Activated CD4-positive, alpha-beta T cell treated with anti-CD3 and anti-CD28 coated beads, Interleukin-2, amount 10 ng/mL, durations not matched to agents 7 days and 5 days (primary cell): ENCODE measurements at places on chromosomes 2 and 18.

- DNase-seq, result no peak
These were observed 222.9 kb downstream of the STK39 start for GRCh38 chr2:168024459-168024858.

DNA sequence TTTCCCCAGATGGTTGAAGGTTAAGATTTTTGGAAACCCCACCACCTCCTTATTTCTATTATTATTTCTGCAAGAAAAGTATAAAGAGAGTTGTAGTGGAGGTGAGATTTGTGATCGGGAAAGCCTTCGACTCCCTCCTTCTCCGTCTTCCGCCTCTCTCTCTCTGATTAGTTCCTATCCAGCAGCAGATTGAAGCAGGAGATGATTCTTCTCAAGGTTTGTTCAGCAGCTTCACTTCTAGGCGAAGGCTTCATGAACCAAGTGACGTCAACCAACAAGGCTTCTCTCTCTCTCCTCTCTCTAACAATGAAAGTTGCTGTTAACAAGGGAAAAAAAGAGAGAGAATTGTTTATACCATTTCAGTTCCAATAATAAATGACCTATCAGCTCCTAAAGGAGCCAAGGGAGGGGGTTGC lies at the start of gene BAZ2B:
Gene BAZ2B (minus strand): TSS at position 263 of the 416 bp plus-strand sequence. CDS start 137,829 bp downstream, outside the sequence.
- no peak for DNase-seq

GRCh38 chr18:79935499-79935898 lies 16.0 kb downstream of the SLC66A2 start:
- no peak for DNase-seq

GRCh38 chr2:223720367-223720766 lies 117.0 kb downstream of the AP1S3 start:
- DNase-seq, result no peak

DNA sequence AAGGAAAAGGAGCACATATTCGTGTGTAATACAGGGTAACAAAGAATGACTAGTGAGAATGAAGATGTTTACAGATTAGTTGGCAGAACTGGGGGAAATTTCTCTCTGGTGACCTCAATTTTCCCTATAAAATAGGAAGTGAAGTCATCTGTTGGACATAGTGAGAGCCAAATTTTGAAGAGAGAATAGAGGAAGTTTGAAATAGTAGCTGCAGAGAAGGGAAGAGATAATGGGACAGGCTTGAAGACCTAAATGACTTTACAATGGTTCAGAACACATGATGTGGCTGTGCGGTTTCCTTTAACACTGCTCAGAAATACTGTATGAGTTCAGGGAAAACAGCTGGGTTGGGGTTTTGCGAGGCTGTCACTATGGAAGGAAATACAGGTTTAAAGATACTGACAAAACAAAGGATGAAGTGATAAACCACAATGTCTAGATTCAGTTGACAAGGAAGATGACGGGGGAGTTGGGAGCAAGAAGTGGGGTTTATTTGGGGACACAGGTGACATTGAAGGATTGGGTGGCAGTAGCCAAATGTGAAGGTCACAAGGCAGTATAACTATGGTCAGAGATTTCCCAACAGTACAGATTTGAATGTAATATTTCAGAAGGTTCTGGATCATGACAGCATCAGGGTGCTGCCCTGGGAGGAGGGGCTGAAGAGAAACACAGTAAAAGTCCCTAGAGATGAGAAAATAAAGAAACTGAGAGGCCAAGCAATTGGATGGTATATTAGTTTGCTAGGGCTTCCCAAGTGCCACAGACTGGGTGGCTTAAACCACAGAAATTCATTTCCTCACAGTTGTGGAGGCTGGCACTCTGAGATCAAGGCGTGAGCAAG lies 82.6 kb upstream of the TANK start:
- DNase-seq, result peak; percentile 91

GRCh38 chr2:8548619-8549150 lies 133.2 kb upstream of the ID2 start:
- DNase-seq, result no peak

- no peak for DNase-seq
These were observed 234.4 kb downstream of the TRIB2 start for GRCh38 chr2:12950957-12951656.

DNA sequence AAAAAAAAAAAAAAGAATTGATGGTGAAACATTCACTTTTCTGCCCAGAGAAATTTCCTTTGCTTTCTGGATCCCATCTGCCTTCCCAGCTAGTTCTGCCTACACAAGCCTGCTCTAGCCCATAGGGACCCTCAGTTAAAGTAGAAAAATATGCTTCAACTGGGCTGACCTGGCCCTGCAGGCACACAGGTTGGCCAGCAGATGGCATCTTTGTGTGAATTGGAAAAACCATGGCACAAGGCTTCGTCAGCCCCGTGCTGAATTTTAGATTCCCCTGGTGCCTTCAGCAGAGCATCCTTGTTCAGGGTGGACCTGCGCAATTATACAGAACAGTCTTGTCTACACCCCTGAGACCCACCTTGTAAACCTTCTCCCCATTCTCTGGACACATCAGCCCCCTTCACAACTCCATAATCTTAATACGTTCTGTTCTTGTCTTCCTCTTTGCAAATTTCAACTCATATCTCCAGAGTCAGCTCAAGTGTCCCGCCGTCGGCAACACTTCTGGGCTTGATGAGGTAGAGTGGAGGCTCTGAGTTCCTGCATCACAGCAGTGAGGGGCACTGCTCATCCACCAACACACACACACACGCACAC lies 114.5 kb downstream of the INSIG2 start:
- DNase-seq, result peak; percentile 68

GRCh38 chr18:10860928-10861327 lies 288.4 kb downstream of the PIEZO2 start:
- DNase-seq, result no peak

DNA sequence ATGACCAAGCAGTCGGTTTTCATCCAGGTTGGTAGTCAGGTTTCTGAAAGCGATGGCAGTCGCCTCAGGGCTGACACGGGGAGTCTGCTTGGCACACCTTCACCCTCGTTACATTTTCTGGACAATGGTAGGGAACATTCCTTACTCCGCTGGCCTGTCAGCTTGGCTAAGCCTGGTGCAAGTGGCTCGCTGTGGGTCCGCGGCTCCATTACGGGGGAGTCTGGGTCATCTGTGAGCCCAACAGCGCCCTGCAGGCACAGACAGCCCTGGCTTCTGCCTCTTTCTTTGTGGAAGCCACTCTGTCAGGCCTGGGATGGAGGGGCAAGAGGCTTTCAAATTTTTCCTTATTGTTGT lies 95.6 kb downstream of the HDAC4 start:
- DNase-seq, result no peak

- DNase-seq, result no peak
These were observed 448.4 kb downstream of the SLC4A3 start for GRCh38 chr2:220075835-220076234.

GRCh38 chr18:50424877-50425690 lies 50.2 kb downstream of the SKA1 start:
- DNase-seq, result no peak

GRCh38 chr2:11558214-11558886 lies 24.5 kb downstream of the GREB1 start:
- no peak for DNase-seq

- DNase-seq, result peak; percentile 28
These were observed 58.2 kb downstream of the KLHL14 start for GRCh38 chr18:32714571-32715148.

- DNase-seq, result no peak
These were observed 10.2 kb downstream of the TSHZ1 start for GRCh38 chr18:75220551-75221355.

DNA sequence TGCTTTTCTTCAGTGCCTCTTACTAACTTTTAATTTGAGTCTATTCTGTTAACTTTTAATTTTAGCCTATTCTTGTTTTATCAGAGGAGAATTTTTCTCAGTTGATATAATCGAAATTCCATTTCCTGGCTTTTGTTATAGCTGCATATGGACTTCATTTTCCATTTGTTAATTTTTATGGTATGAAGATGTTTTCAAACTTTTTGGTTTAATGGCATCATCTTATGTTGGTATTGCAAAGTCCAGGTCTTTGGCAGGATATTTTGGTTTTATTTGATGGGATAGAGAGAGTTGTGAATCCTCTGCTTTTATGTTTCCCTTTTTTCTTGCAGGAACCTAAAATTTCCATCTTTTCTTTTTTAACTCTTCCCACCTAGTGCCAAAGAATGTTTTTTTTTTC lies 70.9 kb upstream of the RAPGEF4 start:
- no peak for DNase-seq

GRCh38 chr2:174981331-174981730 lies 23.9 kb downstream of the CHN1 start:
- no peak for DNase-seq

GRCh38 chr2:57696016-57696415 lies 350.6 kb upstream of the VRK2 start:
- DNase-seq, result no peak

DNA sequence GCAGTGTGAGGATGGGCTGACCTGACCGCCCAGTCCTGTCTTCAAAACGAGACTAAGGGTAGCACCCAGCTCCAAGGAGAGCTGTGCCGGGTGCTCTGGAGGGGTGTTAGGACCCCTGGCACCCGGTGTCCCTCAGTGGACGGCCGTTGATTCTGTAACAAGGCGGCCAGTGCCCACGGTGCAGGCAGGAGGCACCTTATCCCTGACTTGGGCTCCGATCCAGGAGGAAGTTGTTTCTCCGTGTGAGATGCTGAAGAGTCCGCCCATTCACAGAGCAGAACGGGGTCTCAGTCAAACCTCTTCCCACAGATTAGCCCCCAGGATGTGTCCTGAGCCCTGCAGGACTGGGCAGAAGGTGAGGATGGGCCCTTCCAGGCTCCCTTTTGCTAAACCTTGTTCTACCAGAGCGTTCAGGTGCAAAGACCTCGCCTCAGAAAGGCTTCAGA lies 123.0 kb downstream of the NFATC1 start:
- peak; percentile 4 for DNase-seq

DNA sequence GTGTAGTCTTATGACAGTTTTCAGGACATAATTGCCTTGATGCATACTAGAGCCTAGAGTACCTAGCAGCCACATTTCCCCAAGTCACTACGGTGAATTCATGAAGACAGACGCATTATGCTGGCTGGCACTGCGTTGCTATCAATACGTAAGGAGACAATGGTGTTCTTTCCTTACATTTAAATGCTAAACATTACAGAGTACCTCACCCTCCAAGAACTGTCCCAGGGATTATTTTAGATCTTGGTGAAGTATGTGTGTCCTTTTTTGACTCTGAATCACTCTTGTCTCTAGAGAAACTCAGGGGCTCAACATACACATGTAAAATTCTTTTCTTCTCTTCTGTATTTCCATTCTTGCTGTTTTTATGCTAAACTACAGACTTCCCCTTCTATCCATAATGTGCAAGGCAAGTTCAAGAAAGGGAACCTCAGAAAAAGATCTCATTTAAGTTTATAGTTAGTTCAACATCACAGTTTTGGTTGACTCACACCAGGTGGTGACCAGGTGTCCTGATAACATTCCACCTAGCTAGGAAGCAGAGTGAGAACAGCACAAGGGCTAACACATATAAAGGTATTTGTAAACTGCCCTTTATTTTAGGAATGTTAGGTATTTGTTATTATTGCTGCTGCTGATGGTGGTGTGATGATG lies 212.4 kb upstream of the HNRNPA3 start:
- no peak for DNase-seq

DNA sequence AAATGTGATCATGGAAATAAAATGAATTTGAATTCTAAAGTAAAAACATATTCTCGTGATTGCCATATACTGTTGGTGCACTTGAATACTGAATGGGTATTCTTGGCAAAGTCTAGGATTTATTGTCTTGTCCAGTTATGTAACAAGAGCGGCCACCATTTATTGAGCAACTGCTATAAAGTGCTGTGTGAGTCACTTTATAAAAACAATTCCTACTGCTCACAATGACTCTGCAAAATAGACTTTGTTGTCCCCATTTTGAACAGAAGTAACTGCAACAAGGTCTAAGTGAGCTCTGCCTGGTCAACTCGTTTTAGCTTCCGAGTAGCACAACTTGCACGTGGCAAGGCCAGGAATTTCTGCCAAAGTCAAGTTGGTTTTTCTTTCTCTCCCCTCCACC lies 995.6 kb upstream of the FANCL start:
- DNase-seq, result no peak

- no peak for DNase-seq
These were observed 115.6 kb upstream of the CYP1B1 start for GRCh38 chr2:38191516-38191915.

GRCh38 chr2:146376511-146377064 lies 1468.2 kb upstream of the ACVR2A start:
- DNase-seq, result no peak

DNA sequence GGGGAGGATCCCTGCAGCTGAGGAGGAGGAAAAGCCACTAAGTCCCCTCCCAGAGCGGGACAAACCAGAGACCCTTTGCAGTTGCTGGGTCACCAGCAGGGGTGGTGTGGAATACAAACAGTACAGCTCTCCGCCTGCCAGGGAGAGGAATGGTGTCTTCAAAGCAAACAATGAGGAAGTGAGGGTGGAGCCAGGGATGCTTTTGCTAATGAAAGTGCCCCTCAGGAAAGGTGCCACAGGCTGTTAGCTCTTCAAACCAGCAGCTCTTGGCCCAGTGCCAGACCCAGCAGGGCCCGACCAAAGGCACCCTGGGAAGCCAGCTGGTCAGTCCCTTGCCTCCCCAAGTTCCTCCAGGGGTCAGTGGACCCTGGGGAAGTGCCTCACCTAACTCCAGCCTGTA lies 102.8 kb downstream of the HIBCH start:
- DNase-seq, result no peak

- no peak for DNase-seq
These were observed 75.9 kb downstream of the ADCYAP1 start for GRCh38 chr18:980586-980985.

- DNase-seq, result no peak
These were observed 147.8 kb downstream of the EXOC6B start for GRCh38 chr2:72678024-72678423.

- no peak for DNase-seq
These were observed 623.3 kb upstream of the LRRTM4 start for GRCh38 chr2:78145395-78145996.

GRCh38 chr18:75107196-75107930 lies 101.6 kb downstream of the PTGR3 start:
- DNase-seq, result no peak

DNA sequence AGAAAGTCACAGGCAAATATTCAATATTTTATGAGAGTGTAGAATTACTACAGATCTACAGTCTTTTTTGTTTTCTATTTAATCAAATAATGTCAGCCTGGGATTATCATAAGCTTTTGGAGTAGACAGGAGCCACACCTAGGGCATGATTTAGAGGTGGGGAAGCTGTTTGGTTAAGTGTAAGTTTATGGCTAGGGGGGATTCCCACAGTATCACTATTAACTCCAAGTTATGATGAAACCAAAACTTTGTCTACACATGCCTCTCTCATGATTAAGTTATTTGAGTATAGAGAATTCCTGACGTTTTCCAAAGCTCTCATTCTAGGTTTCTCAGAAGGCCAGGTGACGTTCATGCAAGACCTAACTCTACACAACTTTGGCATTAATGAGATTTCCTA lies 2.1 kb downstream of the SERPINB10 start:
- no peak for DNase-seq

- DNase-seq, result no peak
These were observed 789.4 kb downstream of the LRP1B start for GRCh38 chr2:141341444-141341843.

DNA sequence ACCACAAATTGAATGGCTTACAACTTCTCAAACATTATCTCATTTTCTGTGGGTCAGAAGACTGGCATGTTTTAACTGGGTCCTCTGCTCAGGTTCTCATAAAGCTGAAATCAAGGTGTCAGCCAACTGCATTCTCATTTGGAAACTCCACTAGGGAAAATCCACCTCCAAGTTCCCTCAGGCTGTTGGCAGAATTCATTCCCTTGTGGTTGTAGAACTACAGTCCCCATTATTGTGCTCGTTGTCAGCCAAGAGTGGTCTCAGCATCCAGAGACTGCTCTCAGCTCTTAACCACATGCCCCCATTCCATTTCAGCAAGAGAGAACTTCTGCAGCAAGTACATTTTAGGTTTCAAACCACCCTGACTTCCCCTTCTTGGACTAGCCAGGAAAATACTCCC lies 12.2 kb downstream of the NOL4 start:
- DNase-seq, result no peak
